NCI-H1105 (cell line): ENCODE measurements at places on chromosomes 3 and 15.

DNA sequence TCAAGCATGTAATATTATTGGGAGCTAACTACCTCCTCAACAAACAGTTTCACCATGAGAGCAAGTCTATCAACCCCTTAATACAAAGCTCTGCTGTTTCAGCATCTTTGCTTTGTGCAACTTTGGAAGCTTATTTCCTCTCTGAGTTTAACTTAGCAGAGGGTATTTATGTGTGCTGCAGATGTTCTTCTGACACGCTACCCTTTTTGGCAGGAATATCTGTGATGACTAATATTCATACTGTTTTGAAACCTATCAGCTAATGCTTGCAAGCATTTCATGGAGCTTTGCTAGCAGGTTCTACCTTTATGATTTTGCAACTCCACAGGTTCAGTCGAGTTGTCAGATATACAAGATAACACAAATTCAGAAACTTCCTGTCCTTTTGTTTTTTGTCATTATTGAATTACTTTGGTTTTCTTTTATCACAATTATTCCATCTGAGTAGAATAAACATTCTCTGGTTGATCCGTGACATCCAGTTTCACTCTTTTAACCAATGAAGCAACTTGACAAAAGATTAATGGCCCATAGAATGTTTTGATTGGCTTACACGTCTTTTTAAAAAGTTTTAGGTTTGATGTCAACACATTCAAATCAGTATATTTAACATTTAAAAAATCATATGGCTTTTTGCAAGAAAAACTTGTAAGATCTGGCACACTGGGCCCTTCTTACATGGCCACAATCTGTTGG, 1.7 kb upstream of the SLC9A9 start:
- DNase-seq: no peak

DNA sequence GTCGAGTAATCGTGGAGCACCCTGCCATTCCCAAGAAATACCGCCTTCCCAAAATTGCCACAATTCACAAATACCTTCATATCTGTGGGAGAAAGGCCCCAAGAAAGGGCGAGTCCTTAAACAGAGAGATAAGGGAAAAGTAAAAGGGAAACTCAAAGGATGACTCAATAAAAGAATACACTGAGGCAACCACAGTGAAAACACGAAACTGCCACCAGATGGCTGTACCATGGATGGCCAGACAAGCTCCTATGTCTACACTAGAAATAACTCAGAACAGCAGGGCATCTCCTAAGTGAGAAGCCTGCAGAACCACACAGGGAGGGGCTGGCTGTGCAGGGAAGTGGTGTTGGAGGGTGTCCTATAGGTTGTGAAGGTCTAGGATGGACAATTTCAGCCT, 25.0 kb downstream of the SRGAP3 start:
- no peak for DNase-seq

DNA sequence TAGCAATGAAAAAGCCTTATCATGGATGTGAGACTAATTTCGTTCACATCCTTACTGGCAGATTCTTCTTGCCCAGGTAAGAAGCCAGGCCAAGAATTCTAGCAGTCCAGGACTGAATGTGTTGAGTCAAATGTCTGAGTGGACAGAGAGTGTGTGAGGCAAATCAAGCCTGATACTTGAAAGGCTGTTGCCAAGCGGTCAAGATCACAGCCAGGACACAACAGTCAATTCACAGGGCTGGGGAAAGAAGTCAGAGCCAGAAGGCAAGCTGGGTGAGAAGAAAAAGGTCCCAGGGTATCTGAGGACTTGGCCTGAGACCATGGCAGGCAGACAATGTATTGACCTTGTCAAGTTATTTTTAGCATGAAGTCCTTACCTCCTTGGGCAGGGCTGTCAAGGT, 301.3 kb downstream of the ZNF385D start:
- DNase-seq: no peak

DNA sequence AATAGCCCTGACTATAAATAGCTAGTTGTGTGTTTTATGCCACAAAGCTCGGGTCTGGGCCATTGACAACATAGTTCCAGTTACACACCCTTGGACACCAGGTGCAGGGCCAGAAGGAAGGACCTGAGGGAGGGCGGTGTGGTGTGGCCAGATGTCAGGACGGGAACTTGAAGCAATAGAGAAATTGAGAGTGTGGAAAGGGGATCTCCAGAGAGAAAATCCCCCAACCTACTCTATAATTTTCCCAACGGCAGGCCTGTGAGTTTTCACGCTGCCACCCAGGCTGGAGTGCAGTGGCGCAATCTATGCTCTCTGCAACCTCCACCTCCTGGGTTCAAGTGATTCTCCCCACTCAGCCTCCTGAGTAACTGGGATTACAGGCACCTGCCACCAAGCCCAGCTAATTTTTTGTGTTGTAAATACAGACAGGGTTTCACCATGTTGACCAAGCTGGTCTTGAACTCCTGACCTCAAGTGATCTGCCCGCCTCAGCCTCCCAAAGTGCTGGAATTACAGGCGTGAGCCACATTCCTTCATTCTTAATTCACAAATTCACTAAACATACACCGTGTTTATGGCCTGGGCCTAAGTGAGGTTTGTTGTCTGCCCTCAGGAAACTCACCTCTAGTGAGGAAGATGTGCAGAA, 70.8 kb upstream of the KLF13 start:
- no peak for DNase-seq
